ENCODE measurements at places on chromosomes 1 and 21. TPM values are rescaled to one million over a fixed set of nuclear protein-coding genes. Genes with fewer than 3 reads are reported as not detected.

DNA sequence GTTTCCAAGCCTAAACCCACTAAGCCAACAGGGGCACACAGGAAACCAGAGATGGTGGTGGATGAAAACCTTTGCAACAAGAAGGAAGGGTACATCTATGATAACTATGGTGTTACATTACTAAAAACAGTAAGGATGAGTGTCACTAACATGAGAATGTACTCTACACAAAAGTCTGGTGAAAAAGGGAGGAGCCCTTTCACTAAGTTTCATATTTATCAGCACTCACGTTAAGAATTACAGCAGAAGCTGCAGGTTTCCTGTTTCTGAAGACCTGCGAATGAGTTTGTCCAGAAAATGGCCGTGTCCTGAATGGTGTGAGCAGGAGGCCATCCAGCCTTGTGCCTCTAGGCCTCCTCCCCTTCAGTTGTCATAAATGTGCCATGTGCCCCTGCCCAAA is 17.8 kb downstream of the ABCG1 start:
- H3K4me3 ChIP-seq = no peak overlapping the region
- no peak for DNase-seq
- H3K27ac ChIP-seq = no peak overlapping the region
- peaks cover 19% of the 10 kb centered on the region for H3K4me1 ChIP-seq

- no peaks in the 10 kb centered on the region for H3K4me1 ChIP-seq
- DNase-seq = no peak
- H3K27ac ChIP-seq = no peak overlapping the region
- H3K36me3 ChIP-seq = no peaks in the 10 kb centered on the region
These were observed 233.3 kb upstream of the COA6 start for GRCh38 chr1:234139966-234140365.

GRCh38 chr1:35394386-35394785 is 125.9 kb downstream of the ZMYM4 start:
- H3K4me3 ChIP-seq = no peak overlapping the region
- H3K36me3 ChIP-seq = peaks cover 38% of the 10 kb centered on the region
- no peaks in the 10 kb centered on the region for H3K27me3 ChIP-seq
- H3K4me1 ChIP-seq = peaks cover 49% of the 10 kb centered on the region
- peak overlapping the region; percentile 20 for H3K27ac ChIP-seq

GRCh38 chr1:95286479-95286878 is 52.5 kb downstream of the RWDD3 start:
- no peak overlapping the region for H3K4me3 ChIP-seq
- no peaks in the 10 kb centered on the region for H3K36me3 ChIP-seq
- no peaks in the 10 kb centered on the region for H3K27me3 ChIP-seq

DNA sequence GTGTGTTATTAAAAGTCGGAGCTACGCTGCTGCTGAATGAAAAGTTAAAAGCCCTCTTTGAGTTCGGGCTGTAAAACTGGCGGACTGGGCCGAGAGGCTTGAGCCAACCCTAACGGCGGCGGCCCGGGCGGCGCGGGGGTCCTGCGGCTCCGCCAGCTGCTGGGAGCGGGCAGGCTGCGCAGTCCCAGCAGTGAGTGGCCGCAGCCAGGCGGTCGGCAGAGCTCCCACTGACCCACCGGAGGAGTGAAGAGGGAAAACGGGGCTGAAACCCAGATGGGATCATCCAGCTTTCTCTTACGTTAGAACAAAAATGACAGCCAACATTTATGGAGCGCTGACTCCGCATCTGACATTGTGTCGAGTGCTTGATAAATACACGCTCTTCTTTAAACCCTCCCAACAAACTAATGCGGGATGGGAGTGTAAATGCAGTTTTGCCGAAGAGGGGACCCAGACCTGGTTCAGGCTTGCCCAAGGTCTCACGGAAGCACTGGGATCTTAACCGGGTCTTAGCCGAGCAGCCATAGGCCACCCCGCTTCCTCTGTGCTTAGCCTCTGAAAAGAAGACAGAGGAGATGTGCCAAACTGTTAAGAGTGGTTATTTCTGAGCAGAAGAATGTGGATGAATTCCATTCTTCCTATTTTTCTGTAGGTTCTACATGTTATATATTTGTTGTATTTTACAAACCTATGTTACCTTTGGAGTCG is 3.5 kb downstream of the GRHL3 start:
- H3K27ac ChIP-seq = no peak overlapping the region
- DNase-seq = no peak
- peaks cover 46% of the 10 kb centered on the region for H3K27me3 ChIP-seq
- H3K4me1 ChIP-seq = peaks cover 32% of the 10 kb centered on the region
- H3K36me3 ChIP-seq = no peaks in the 10 kb centered on the region

Gene TAS1R1
- total RNA-seq = not detected

All from GM23338 (cell line).